GM03348 (cell line): ENCODE measurements at places on chromosomes 7 and 10.

GRCh38 chr7:76359978-76360638 lies 1.3 kb upstream of the YWHAG start:
- no peak for DNase-seq

GRCh38 chr7:76377186-76377918 lies 18.6 kb upstream of the YWHAG start:
- no peak for DNase-seq

- peak; percentile 71 for DNase-seq
These were observed 1.1 kb downstream of the TTYH3 start for GRCh38 chr7:2632733-2633537.

- DNase-seq: peak; percentile 95
These were observed at the start of gene DENND11 for GRCh38 chr7:141702047-141702567. TSS of gene DENND11 (minus strand) at chr7:141702166. CDS start at chr7:141702153, 13 bp downstream.

DNA sequence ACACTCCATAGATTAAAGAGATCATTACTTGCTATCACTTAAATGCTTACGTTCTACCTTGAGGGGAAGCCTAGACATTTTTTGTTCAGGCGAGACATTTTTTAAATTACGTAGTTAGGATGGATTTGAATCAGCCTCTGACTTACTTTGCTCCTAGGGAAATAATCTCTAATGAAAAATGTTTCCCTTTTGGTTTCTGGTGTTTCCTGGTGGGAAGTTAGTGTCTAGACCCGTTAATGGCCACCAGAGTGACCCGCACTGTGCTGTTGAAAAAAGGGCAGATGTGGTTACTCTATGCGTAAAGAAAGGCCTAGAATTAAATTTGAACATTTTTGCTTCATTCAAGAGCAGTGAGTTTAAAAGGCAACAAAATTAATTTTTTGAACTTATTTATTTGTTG lies 3.8 kb downstream of the ZNF365 start:
- DNase-seq: no peak

DNA sequence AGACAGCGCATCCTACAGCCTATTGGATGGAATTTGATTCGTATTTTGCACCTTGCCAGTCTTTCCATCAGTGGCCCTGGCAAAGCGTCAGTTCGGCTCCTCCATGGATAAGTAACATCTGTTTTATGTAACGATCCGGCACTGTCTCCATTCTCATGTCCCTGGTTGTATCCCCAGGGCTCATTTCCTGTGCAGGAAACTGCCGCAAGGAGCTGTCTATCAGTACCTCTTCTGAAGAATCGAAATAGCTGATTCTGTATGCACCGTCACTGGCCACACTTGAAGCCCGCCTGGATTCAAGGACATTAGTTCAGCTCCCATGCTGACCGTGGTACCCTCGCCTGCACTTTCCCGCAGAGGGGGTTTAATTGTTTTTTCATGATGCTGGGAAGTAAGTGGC lies 53.1 kb upstream of the NPS start:
- DNase-seq: no peak

- DNase-seq: no peak
These were observed 173.0 kb upstream of the RHEB start for GRCh38 chr7:151692721-151693120.
